Foreskin keratinocyte (primary cell): ENCODE measurements at places on chromosomes 4 and X.

DNA sequence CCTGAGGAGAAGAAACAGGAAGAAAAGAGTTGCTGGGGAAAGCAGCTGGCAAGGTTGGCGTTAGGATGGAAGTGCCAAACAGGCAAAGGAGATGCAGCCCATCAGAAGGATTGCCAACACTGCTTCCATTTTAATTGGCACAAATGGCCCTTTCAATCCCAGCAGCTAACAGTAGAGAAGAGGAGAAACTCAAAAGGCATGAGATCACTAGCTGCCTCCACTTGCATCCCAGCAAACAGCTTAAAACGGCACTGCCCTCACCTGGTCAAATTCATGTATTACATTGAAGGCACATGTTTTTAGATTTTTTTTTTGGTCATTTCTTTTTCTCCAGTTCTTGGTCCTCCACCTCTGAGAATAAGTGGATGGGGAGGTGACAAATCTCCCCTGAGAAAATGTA is 14.9 kb upstream of the LOC101059915 start:
- no peak for DNase-seq

GRCh38 chrX:21509912-21510311 is 135.7 kb downstream of the CNKSR2 start:
- DNase-seq, result peak; percentile 61

DNA sequence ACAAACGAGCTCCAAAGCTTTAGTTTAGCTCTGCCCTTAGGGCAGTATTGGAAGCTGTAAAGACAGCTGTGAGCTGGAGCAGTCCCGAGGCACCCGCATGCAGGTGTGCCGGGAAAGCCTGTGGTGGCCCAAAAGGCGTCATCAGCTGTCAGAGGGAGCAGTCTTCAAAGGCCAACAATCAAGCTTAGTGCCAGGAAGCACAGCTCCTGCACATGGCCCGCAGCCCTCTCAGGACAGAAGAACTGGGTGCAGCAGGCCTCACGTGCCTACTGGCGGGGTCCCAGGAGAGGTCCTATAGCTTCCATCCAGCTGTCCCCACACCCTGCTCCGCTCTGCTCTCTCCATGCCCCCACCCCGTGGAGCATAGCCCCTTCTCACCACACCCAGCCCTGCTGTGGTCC is 92.2 kb upstream of the TRIM2 start:
- DNase-seq, result no peak

GRCh38 chr4:86557526-86557925 is 36.6 kb upstream of the PTPN13 start:
- peak; percentile 57 for DNase-seq

- DNase-seq, result peak; percentile 67
Observed at GRCh38 chr4:12852338-12853307, 631.5 kb downstream of the RAB28 start.

DNA sequence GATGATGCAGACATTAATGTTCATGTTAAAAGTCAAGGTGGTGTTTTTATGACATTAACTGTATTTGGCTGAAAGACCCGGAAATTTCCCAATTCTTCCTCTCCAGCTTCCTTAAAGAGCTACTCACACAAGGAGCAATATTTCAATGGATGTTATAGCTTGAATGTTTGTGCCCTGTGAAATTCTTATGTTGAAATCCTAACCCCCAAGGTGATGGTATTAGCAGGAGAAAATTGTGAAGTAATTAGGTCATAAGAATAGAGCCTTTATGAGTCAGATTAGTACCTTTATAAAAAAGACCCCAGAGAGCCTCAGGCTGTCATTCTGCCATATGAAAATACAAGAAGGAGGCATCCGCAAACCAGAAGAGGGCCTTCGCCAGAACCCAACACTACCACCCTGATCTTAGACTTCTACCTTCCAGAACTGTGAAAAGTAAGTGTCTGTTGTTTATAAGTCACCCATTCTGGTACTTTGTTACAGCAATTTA is 3.6 kb downstream of the TLR1 start:
- no peak for DNase-seq

DNA sequence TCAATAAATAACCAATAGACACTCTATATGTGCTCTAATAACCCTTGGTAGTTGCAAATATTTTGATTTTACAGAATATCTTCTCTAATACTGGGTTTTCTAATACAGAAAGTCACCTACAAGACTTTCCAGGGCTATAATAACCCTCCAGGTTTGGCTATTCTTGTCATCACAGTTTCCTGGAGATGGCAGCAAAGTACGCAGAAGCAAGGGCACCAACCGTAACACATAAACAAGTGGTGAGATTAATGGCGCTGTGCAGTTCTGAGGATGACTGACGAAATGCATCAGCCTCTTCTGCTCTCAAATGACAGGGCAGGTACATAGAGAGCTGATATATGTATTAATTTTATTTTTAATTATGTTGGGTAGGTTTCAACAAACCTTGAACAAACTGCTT is 122.4 kb downstream of the C4orf33 start:
- DNase-seq, result peak; percentile 9

- DNase-seq, result peak; percentile 65
Observed at GRCh38 chr4:188177997-188178675, 38.9 kb downstream of the TRIML1 start.

- DNase-seq, result peak; percentile 89
Observed at GRCh38 chr4:126404549-126404948, 1089.8 kb downstream of the FAT4 start.

- DNase-seq, result no peak
Observed at GRCh38 chr4:164937576-164938270, 39.7 kb downstream of the TRIM61 start.

GRCh38 chr4:95129821-95130311 is 372.1 kb downstream of the BMPR1B start:
- DNase-seq, result peak; percentile 99

GRCh38 chr4:2638730-2639129 is 102.3 kb downstream of the FAM193A start:
- DNase-seq, result no peak

DNA sequence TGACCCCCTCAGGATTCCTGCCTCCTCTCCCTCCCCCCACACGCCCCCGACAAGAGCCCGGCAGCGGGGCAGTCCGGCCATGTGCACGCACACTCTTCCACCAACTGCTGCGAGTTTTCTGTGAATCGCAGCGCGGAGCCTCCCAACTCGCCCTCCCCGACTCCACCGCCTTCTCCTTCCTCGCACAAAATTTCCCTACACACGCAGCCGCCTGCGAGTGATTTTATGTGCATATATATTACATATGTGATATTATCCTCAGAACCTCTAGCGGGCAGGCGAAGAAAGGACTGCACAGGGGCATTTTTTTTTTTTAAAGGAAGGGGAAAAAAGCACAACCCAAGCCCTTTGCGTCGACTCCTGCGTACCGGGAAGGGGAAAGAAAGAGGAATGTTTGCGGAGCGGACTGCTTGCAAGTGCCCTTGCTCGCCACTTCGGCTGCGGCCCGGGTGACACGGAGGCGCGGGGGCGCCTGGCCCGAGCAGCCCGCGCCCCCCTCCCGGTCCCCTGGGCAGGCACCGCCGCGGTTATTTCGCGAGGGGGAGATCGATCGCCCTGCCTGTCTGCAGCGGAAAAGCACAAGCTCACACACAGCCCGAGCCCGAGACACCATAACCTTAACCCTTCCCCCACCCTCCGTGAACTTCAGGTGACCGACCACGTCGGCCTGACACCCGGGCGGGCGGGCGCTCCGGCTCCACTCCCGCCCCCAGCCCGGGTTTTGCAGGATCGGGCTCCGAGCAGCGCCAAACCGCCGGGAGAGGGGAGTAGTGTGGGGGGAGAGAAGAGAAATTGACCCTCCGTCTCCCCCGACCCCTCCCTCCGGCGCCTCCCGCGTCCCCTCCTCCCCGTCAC is 2.3 kb downstream of the ZNF827 start:
- peak; percentile 46 for DNase-seq

DNA sequence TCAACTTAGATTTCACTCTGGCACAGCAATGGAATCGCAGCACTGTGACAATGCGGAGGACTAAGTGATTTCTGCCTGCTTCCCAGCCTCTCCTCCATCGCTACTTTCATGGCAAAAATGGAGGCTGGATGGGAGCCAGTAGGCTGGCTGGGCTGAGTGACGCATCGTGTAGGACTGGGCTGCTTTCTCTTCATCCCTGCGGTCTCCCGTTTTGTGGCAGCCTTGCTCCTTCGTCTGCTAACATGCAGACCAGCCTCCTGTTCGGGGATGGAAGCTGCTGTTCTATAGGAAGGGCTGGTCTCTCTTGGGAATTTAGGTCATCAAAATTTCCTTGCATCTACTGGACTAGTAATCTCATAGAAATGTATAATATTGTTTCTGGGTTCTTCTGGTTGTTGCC is 15.8 kb upstream of the RGS12 start:
- DNase-seq, result no peak

GRCh38 chr4:40515037-40515397 is 114.6 kb downstream of the RBM47 start:
- DNase-seq, result peak; percentile 72

GRCh38 chrX:115709039-115709438 is 148.1 kb downstream of the PLS3 start:
- no peak for DNase-seq

DNA sequence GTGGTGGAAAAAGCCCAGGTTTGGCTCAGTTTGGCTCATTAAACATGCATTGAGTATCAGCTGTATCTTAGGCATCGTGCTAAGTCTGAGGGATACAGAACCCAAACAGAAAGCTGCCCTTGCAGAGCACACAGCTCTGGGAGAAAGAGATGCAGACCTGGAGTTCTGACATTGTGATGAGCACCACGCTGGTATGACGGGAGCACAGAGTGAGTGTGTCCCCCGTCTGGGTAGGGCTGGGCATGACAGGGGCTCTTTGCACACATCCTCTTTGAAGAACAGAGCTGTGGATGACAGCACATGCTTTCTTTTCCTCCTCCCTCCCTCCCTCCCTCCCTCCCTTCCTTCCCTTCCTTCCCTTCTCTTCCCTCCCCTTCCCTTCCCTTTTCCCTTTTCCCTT is 52.2 kb downstream of the CLCN4 start:
- no peak for DNase-seq

DNA sequence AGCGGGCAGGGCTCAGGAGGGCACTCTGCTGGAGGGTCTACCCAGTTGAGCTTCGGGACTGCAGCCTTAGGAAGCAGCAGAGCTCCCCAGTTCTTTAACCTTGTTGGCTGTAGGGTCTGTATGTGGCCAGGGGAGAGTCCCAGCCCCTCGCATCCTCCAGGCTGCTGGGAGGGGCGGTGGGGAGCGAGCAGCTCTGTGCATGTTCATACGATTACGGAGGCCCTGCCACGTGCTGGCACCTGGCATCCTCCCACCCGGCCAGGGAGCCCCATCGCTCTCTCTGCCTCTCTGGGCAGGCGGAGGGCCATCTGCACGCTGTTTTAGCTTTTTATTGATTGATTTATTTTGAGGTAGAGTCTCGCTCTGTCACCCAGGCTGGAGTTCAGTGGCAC is 21.2 kb downstream of the NSG1 start:
- DNase-seq, result no peak

- DNase-seq, result no peak
Observed at GRCh38 chr4:185874516-185875230, 62.7 kb upstream of the SORBS2 start.

DNA sequence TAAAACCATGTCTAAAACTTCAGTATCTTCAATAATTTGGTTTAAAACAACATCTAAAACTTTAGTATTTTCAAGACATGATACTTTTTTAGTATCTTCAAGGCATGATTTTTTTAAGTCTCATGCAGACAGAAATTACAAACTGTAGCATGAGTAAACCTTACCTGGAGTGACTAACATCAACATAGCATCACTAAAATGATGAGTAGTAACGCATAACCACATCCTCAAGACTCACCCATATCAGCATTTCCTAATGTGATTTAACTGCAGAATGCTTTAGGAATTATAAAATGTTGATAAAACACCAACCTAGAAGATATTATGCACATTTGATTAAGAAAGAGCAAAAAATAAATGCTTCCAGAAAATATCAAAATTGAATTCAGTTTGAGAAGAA is 19.7 kb upstream of the EDNRA start:
- DNase-seq, result peak; percentile 62

DNA sequence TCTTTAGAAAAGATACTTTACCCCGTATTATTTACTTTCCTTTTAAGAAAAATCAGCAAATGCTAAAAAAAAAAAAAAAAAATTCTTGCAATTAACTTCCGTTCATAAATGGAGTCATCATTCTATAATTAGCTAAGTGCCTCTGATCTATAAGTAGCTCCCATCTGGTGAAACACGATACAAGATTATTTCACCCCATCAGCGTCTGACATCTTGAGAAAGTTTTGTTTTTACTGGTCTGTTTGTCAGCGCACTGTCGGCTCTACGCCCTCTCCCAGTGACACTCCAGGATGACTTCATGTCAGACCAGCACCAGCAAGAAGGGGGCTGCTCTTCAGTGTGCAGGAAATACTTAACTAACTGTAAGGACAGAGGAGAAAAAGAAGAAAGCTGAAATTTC is 108.3 kb downstream of the AFAP1 start:
- no peak for DNase-seq

DNA sequence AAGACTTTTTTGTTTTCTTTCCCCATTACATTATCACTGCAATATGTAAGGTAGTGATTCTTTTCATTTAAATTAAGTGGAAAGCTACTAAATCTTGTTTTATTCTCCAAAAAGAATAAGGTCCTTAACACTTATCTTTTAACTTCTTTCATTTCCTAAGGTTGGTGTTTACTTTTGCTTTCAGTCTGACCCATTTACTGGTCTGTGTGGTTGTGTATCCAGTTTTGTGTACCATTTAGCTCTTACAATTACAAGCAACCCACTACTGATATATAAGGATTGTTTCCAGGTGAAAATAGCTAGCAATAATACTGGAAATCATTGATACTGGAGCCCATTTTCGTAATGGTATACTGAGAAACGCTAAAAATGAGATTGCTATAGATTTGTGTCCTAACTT is 123.1 kb upstream of the CXorf66 start:
- no peak for DNase-seq

DNA sequence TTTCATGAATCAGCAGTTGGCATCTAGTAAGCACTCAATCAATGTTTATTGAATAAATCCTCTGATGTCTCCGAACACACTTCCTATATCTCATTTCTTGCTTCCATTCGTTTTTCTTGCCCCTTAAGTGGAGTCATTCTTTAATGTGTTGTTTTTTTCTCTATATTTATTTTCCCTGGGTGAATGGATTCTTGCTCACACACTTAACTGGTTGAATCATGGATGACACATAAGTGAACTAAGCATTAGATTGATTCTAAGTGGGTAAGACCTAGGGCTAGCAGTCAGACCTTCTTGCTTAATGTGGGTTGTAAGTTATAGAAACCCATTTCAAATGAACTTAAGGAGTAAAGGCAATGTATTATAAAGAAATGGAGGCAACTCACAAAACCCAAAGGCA is 111.1 kb downstream of the RTL3 start:
- DNase-seq, result peak; percentile 28

GRCh38 chrX:12307961-12308360 is 169.7 kb downstream of the FRMPD4 start:
- DNase-seq, result no peak
